Small intestine (tissue), 16 donors: ENCODE measurements at places on chromosomes 1 and 21. TPM values are rescaled to one million over a fixed set of nuclear protein-coding genes. Genes with fewer than 3 reads are reported as not detected.

GRCh38 chr1:33295450-33296081 is 25.3 kb downstream of the A3GALT2 start:
- no peaks in the 10 kb centered on the region for H3K36me3 ChIP-seq
- no peaks in the 10 kb centered on the region for H3K27me3 ChIP-seq
- H3K4me1 ChIP-seq, result no peaks in the 10 kb centered on the region
- peak; percentile 91 for DNase-seq
- no peak overlapping the region for H3K4me3 ChIP-seq

DNA sequence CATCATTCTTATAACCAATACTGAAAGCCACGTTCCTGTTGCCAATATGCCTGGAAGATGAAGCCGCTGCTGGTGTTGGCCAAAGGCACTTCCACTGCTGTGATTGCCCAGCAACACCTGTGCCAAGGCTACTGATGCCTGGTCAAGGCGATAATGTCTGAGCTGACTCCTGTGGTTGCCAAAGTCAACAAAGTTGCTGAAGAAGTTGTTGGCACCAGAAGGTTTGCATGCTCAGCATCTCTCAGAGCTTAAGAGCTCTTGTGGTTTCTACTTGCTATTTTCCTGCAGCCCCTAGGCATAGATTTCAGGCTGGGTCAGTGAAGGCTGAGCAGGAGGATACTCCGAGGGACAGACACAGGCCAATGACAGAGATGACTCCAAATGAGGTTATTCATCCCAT is 63.4 kb upstream of the RAB3GAP2 start:
- H3K4me3 ChIP-seq, result no peak overlapping the region
- no peaks in the 10 kb centered on the region for H3K27me3 ChIP-seq
- no peaks in the 10 kb centered on the region for H3K4me1 ChIP-seq
- DNase-seq, result no peak
- no peaks in the 10 kb centered on the region for H3K36me3 ChIP-seq

- H3K4me1 ChIP-seq, result no peaks in the 10 kb centered on the region
- H3K36me3 ChIP-seq, result no peaks in the 10 kb centered on the region
- no peaks in the 10 kb centered on the region for H3K27me3 ChIP-seq
- no peak overlapping the region for H3K27ac ChIP-seq
These were observed 57.1 kb upstream of the DR1 start for GRCh38 chr1:93288558-93288957.

DNA sequence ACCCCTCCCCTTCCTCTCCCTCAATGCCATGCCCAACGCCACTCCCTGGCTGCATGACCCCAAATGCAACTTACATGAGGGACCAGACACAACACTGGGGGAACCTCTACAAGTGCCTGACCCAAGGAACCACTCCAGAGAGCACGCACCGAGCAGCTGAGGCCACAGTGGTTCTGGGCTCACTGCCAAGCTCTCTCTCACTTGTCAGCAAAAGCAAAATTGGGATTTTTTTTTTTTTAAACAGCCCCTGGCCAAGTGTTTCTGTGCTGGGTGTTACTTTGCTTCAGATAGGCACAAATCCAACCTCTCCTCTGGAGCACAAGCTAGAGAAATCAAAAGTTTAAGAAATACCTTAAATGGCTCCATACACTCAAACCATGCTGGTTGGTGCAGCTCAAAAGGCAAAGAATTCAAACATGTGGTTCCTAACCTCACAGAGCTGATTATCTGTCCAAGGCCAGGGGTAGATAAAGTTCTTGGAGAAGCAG is 363.0 kb downstream of the SETD4 start:
- DNase-seq, result peak; percentile 45
- H3K27me3 ChIP-seq, result no peaks in the 10 kb centered on the region
- no peak overlapping the region for H3K27ac ChIP-seq
- H3K4me3 ChIP-seq, result no peak overlapping the region
- H3K4me1 ChIP-seq, result peaks cover 9% of the 10 kb centered on the region

GRCh38 chr1:171654942-171655745 is 2.7 kb upstream of the MYOC start:
- peaks cover 10% of the 10 kb centered on the region for H3K4me1 ChIP-seq
- H3K27ac ChIP-seq, result peak overlapping the region; percentile 57
- DNase-seq, result peak; percentile 49
- H3K4me3 ChIP-seq, result no peak overlapping the region
- no peaks in the 10 kb centered on the region for H3K36me3 ChIP-seq
- H3K27me3 ChIP-seq, result no peaks in the 10 kb centered on the region

GRCh38 chr1:99957818-99958217 is 12.0 kb upstream of the SLC35A3 start:
- H3K36me3 ChIP-seq, result no peaks in the 10 kb centered on the region
- no peak for DNase-seq
- no peaks in the 10 kb centered on the region for H3K4me1 ChIP-seq
- H3K27ac ChIP-seq, result no peak overlapping the region
- H3K4me3 ChIP-seq, result no peak overlapping the region

GRCh38 chr1:29592731-29593130 is 356.4 kb downstream of the PTPRU start:
- no peaks in the 10 kb centered on the region for H3K27me3 ChIP-seq
- H3K4me1 ChIP-seq, result no peaks in the 10 kb centered on the region
- no peak overlapping the region for H3K27ac ChIP-seq
- no peaks in the 10 kb centered on the region for H3K36me3 ChIP-seq

Gene LCE1E
- not detected for polyA plus RNA-seq

Gene LGALS8
- 17.4 TPM for polyA plus RNA-seq
